Stromal cell of bone marrow (primary cell): ENCODE measurements at places on chromosomes 3 and 15.

- no peak for DNase-seq
Observed at GRCh38 chr3:71062037-71062932, 521.2 kb downstream of the FOXP1 start.

DNA sequence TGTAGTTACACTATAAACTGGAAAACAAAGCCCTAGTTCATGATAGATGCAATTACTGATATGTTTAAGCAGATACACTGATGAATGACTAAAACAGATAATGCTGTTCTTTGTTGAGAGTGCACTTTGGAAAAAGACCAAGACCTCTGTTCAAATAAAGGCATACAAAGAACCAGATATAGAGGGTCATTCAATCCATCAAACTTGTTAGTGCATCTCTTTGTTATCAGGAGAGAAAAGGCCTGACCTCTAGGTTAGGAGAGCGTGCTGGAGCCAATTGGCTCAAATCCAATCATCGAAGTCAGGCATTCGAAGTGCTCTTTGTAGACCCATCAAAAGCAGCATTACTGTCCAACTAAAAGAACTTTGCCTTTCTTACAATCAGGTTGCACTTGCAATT lies 124.2 kb downstream of the TFG start:
- DNase-seq, result no peak

DNA sequence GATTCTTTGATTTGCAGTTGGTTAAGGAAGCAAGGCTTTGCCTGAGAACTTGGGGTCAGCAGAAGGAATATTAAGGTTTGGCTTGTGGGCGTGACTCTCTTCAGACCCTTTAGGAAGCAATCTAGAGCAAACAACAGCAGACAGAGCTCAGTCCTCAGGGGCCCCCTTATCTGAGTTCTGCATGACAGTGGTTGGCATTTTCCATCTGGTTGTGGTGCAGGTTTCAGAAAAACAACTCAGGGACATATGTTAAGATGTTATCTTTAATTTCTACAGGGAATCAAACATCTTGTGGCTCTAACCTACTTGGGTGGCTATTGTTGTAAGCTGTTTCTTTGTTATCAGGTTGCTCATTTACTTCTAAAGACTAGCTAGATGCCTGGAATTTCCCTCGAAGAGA lies 141.4 kb downstream of the VPS8 start:
- DNase-seq, result no peak

- DNase-seq, result no peak
Observed at GRCh38 chr3:119598410-119599098, 869 bp downstream of the PLA1A start.

GRCh38 chr15:48967336-48967735 lies 3.6 kb upstream of the SHC4 start:
- DNase-seq, result no peak

GRCh38 chr3:145681181-145681580 lies 479.8 kb downstream of the PLOD2 start:
- no peak for DNase-seq

GRCh38 chr3:120407508-120408287 lies 43.1 kb downstream of the FSTL1 start:
- DNase-seq, result no peak

- no peak for DNase-seq
Observed at GRCh38 chr3:126665959-126666657, 11.2 kb upstream of the TXNRD3 start.

GRCh38 chr3:190673148-190673547 lies 159.3 kb downstream of the IL1RAP start:
- no peak for DNase-seq

DNA sequence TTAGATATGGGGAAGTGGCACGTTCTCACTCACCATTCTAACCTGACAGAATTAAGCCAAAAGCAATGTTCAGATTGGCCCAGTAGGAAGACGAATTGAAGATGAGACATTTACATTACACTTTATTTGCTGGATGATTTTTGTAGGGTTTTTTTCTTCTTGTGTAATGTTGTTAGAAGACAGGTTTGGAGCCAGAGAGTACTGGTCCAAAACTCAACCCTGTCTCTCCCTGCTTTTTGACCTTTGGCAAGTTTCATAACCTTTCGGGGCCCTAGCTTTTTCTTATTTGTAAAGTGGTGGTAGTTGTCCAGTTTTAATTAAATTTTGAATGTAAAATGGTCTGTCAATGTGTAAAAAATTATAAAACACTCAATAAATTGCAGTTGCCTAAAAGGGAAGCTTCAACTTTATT lies 29.5 kb downstream of the PDE8A start:
- no peak for DNase-seq

- no peak for DNase-seq
Observed at GRCh38 chr3:123279121-123279520, 77.4 kb downstream of the SEC22A start.

GRCh38 chr3:17116007-17116600 lies 231.3 kb downstream of the PLCL2 start:
- no peak for DNase-seq

DNA sequence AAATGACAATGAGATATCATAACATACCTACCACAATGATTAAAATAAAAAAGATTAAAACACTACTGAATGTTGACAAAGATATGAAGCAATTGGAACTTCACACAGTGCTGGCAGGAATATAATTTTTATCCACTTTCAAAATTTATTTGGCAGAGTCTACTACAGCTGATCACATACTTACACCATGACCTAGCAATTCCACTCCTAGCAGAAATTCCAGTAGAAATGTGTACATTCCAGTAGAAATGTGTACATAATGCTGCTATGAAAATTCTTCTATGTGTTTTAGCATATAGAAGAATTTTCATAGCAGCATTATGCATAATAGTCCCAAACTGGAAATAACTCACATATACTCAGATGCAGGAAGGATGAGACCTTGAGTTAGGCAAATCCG lies 43.5 kb downstream of the IFT57 start:
- DNase-seq, result no peak

- no peak for DNase-seq
Observed at GRCh38 chr15:72796515-72797337, 13.2 kb upstream of the ADPGK start.

DNA sequence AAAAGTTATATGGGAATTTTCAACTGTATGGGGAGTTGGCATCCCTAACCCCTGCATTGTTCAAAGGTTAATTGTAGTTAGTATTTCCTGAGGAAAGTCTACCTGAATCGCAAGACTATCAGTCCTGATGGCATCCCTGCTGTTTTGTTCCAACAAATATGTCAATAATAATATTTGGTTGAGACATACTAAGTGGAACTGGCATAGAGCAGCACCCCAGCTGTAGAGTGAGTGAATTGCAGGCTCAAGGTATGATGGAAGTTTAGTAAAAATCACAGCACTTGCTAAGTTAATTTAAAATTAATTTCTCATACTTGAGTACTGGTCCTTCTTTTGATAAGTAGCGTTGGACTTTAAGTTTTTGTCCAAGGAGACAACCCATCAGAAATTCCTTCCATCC lies 18.0 kb upstream of the COMMD2 start:
- no peak for DNase-seq

- no peak for DNase-seq
Observed at GRCh38 chr15:65245096-65245856, 34.0 kb upstream of the CILP start.

DNA sequence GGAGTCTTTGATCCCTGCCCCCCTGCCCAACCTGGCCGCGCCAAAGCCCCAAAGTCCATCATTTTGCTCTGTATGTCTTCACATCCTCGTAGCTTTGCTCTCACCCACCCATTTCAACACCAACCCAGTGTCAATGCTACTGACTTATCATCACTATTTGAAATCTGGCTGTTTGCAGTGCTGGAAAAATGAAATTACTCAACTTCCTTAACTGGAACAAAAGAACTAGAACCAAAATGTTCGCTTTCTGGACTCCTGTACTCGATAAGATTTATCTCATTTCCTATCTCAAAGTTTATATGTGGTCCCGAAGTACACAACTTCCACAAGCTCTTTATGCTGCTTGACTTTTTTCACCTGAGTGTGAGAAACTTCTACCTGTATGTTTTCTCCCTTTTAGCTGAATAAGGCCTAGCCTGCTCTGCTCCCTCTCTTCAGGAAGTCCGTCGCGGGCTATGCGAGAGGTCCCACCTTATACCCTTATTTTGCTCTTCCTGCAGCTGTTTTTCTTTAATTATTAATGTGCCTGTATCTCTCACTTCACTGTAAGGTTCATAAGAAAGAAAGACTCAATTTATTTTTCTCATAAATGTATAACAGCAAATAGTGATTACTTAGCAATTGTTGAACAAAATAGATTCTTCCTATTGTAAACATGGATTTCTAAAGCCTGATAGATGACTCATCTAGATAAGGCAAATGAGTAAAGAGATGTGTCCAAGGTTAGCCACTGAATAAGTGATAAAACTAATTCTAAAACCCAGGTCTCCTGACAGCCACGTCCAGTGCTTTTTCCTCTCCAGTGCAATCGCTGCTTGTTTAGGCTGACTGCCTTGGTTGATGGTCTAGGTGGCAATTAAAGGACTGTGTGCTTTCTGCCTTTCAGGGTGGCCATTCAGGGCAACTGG lies 464.1 kb upstream of the TPRG1 start:
- DNase-seq, result no peak

DNA sequence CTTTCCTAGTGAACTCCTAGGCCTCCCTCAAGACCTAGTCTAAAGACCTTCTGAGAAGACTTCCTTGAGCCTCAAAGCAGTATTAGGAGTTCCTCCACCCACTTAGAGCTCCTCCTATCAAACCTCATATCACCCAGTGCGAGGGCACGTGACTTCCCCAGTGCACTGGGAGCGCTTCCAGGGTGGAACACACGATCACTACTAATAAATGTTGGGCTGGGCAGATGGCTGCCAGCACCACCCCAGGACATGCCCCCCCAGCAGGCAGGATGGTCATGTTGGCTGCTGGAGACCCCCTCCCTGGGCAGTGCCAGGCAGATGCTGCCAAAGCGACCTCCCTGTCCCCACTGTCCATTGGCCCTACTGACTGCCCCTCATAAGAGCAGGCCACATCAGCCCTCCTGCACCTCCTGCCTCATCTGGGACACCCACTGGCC lies 8.5 kb upstream of the PLXND1 start:
- DNase-seq, result no peak

DNA sequence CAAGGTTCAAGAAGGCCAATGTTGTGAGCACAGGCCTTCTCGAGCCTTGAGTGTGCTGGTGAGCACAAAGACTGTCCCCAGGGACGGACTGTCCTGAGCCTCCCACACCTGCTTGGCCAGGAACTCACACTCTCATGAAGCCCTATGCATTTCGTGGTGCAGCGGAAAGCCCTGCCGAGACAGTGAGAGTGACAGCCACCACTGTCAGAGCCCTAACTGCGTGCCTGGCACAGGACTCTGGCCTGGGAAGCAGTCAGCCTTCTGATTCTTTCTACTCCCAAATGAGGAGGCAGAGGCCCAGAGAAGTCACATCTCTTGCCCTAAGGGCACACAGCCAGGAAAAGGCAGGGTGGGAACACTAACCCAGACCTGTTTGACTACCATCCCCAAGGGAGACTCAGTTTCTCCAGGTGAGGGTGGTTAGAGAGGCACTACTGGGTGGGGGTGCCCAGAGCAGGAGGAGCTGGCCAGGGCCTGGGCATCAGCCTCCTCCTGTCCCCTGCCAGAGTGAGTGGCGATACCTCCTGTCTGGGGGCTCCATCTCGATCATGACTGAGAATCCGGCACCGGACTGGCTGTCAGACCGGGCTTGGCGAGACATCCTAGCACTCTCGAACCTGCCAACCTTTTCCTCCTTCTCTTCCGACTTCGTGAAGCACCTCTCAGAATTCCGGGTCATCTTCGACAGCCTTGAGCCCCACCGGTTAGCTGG lies 50.8 kb downstream of the SEMA3G start:
- DNase-seq, result no peak

- DNase-seq, result no peak
Observed at GRCh38 chr3:127399154-127399553, 111.3 kb upstream of the PRR20G start.

DNA sequence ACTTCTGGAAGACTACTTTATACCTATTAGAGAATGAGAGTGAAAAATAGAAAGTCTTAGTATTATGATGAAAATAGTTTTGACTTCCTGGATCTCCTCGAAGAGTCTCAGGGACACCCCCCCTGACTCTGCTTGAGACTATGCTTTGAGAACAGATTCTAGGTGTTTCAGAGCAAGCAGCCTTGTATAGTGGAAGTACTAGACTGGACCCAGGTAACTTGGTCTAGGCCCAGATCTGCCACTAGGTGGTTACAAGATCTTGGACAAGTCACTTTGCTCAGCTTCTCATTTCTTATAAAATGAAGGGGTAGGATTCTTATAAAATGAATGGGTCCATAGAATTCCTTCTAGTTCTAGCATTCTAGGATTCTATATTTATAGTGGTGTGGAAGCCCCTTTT lies 9.1 kb downstream of the ABHD5 start:
- no peak for DNase-seq

DNA sequence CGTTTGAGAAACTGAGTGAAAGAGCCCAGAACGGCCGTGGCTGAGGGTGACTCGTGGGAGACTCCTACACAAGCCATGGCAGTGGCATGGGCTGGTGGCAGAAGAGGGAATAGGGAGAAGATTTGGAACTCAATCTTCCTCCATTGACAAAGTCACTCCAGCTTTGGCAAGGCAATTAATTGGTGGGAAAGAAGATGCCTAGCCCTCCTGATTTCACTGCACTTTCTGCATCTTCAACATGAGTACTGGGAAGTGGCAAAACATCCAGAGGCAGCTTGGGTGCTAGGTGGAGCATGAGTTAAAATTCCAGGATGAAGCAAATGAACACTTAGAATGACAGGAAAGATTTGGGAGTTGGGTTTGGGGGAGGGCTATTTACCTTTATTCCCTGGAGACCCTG lies 1.4 kb upstream of the TGFBR2 start:
- DNase-seq, result no peak

- DNase-seq, result peak; percentile 56
Observed at GRCh38 chr3:56133423-56133822, 334.8 kb downstream of the ERC2 start.

- DNase-seq, result no peak
Observed at GRCh38 chr15:45943240-45943639, 308.4 kb downstream of the SQOR start.

- no peak for DNase-seq
Observed at GRCh38 chr15:89393056-89393455, 58.4 kb upstream of the POLG start.

DNA sequence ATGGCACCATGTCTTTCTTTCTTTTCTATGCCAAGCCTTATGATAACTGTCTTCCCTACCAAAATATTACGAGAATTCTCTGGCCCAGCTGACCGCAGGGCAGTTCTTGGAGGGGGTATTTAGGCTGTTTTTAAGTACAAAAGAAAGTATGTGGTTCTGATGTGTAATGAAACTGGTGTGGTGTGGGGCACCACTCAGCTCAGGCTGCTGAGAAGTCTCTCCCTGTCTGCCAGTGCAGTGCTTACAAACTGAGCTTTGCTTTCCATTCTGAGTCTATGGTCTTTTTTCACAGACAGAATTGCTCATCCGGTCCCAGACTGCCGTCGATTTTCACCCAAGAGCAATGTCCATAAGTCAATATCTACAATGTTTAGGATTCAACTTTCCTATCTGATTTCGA lies 847.6 kb downstream of the NTRK3 start:
- DNase-seq, result no peak

DNA sequence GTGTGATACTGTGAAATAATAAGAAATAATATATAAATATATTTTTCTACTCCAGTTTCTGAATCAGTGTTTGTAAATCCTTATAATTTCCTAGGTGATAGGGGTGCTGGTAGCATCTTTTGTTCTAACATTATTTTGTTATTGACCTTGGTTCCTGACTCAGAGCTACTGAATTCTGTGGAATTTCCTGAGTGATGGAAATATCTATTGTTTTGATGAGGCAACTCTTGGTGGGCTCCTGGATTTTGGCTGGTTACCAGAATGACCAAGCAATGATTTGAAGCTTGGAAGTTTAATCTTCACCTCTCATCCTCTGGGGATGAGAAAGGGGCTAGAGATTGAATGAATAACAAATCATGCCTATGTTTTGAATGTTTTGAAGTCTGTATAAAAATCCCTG lies 377.3 kb downstream of the LPP start:
- DNase-seq, result no peak
